ENCODE measurements at places on chromosomes 11 and 22.

- DNase-seq, result no peak
Observed at GRCh38 chr11:97895572-97895971, 1125.2 kb upstream of the CNTN5 start.

DNA sequence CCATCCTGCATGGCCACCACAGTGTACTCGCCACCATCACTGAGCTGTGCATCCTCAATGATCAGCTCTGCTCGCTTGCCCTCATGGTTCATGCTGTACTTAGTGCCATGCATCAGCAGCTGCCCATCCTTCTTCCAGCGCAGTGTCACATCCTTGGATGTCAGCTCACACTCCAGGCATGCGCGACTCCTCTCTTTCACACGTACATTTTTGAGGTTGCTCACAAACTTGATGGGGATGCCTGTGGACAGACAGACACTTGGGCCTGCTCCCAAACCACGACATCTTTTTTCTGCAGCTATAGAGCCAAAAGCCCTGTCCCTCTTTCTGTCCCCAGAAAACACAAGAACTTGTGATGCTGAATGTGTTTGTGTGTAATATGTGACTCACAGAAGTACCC lies 10.5 kb downstream of the IGSF22 start:
- no peak for DNase-seq

- no peak for DNase-seq
Observed at GRCh38 chr11:73981051-73981805, 1.4 kb downstream of the UCP2 start.

GRCh38 chr11:68146010-68146540 lies 24.9 kb upstream of the CHKA start:
- DNase-seq, result no peak
